Stimulated activated CD4-positive, alpha-beta T cell treated with anti-CD3 and anti-CD28 coated beads, Interleukin-4, amount 100 ng/mL, for 1 hour (primary cell): ENCODE measurements at places on chromosomes 4 and X.

GRCh38 chr4:7200801-7201200 lies 8.5 kb downstream of the SORCS2 start:
- DNase-seq, result no peak

DNA sequence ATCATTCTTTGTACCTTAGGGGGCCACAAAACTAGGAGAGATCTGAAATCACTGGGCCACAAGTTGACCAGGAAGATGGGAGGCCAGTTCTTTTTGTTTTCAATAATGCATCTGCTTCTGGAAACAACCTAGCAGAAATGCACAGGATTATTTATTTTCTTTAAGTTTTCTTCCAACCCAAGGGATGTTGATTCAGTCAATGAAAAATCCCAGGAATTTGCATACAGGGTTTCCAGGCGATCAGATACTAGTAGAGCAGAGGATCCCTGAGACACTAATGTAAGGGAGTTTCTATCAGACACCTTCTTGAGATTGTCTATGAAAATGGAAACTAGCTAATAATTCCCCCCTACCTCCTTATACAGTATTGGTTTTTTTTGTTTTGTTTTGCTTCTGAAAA lies 7.4 kb downstream of the ATOH1 start:
- no peak for DNase-seq

- no peak for DNase-seq
Measured at GRCh38 chrX:150313514-150313913, 49.6 kb upstream of the MAMLD1 start.

GRCh38 chr4:153652051-153652784 lies 31.9 kb upstream of the TLR2 start:
- no peak for DNase-seq

DNA sequence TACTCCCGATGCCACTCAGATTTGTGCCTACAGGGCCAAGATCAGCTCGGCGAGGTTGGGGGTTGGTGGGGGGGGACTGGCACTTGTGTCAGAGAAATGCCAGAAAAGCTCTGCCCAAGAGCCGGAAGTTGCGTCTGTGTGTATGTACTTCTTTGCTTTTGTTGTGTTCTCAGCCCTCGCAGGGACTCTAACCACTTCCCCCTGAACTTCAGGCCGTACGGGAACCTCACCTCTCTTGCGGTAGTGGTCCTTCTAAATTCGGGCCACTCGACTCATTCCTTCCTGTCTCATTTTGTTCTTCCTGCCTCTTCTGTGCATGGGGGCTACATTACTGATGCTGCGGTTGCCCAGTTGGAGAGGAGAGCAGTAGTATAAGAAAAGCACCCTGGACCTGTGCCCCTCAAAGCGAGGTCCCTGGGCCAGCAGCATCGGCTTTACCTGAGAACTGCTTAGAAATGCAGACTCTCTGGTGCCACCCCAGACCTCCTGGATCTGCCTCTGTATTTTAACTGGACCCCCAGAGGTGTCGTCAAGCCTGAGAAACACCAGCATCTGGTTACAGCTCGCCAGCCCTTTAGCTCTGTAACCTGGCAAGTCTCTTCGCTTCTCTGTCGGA lies 146.3 kb upstream of the RPS6KA3 start:
- DNase-seq, result peak; percentile 13
